ENCODE measurements at places on chromosomes 16 and 17. TPM values are rescaled to one million over a fixed set of nuclear protein-coding genes. Genes with fewer than 3 reads are reported as not detected.

DNA sequence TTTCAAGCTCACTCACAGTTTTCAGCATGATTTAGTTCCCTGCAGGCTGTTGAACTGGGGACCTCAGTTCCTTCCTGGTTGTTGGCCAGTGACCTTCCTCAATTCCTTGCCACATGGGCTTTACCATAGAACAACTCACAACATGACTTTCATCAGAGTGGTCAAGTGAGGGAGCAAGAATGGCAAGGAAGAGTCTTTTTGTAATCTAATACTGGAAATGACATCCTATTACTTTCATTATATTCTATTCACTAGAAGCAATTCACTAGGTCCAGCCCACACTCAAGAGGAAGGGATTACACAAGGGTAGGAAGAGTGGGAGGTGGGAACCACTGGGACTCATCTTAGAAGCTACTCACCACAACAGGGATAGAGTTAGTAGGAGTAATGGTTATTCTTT, 57.6 kb downstream of the SYT17 start:
- DNase-seq = no peak

DNA sequence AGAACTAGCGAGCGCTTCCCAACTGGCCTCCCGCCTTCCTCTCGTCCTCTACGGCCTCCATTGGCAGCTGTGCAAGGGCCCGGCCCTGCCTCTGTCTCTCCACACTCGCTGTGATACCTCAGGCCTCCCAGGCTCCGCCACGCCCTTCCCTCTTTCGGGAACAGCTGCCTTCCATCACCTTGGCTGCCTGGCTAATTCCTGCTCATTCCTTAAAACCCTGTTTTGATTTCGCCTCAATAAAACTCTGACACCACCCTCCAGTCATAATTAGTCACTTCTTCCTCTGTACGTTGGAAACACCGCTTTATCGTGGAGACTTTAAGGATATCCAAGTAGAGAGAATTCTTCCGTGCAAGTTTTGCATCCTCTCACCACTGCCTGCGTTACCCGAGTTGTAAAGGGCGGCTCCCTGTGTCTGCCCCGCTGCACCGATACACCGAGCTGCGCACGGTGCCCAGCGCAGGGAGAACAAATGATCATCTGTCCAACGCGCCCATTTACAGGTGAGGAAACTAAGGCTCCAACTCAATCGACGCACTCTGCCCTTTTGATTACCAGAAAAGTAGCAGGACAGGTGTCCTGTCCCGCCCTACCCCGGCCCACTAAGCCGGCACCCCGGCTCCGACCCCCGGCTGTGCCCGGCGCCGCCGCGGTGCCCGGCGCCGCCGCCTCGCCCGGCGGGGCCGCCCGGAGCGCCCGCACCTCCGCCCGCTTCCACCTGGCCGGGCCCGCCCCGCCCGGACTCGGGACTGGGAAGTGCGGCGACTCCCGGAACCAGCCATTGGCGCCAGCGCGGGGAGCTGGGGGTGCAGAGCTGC, 139.7 kb downstream of the SEC14L1 start:
- DNase-seq = no peak

Gene NAGPA
- total RNA-seq = 18.6 TPM

Gene SHISA6
- not detected for total RNA-seq

Gene ZNF500
- total RNA-seq = 10.3 TPM

DNA sequence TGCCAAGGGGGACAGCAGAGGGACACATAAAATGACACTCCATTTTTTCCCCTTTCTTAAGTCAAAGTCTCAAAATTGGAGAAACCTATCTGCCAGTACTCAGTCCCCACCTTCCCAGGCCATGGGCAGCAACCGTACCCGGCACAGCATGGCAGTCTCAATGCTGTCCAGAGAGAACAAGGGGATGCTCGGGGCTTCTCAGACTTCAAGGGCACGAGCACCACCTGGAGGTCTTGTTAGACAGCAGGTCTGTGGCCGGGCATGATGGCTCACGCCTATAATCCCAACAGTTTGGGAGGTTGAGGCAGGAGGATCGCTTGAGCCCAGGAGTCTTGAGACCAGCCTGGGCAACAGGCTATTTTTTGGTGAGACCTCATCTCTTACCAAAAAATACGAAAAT, 3.2 kb downstream of the DNAH17 start:
- no peak for DNase-seq

DNA sequence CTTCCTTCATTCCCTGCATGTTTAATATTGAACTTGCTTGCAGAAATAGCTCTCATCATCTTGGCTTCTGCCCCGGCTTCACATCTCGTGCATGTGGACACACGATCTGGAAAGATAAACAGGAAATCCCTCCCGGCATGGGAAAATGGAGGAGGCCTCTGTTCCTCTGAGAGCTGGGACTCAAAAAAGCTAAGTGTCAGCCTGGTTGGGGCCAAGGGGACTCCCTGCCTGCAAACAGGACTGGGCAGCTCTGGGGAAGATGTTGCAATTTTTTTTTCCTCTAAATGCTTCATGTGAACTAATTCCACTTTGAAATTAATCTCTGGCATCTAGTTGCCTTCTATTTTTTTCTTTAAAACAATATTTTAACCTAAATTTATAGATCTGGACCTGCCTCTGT, 24.8 kb downstream of the ITPRIPL2 start:
- DNase-seq = no peak

Gene ITGA2B
- total RNA-seq = 1.8 TPM

DNA sequence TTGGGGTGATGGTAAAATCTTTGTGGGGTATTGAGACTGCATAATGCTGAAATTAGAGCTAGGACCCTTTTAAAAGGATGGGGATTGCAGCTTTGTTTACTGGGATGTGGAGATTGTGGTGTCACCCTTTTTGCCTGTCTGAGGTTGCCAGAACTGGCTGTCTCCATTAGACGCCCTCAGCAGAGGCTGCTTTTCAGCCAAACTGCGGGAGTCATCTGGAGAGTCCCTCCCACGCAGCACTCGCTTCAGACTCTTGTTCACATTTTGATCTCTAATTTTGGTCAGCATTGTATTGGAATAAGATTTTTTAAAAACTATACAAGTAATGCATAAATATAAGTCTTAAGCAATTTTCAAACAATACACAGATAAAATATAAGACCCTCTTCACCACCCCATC, 27.9 kb upstream of the JPT2 start:
- DNase-seq = no peak

GRCh38 chr16:17233318-17234002, 237.3 kb downstream of the XYLT1 start:
- no peak for DNase-seq

- no peak for DNase-seq
Measured at GRCh38 chr17:16986391-16986790, 14.5 kb upstream of the TNFRSF13B start.

- no peak for DNase-seq
Measured at GRCh38 chr17:18185391-18185790, 1.8 kb downstream of the ALKBH5 start.

Gene WSCD1
- 0.11 TPM for total RNA-seq

Gene KRT37
- total RNA-seq = not detected

DNA sequence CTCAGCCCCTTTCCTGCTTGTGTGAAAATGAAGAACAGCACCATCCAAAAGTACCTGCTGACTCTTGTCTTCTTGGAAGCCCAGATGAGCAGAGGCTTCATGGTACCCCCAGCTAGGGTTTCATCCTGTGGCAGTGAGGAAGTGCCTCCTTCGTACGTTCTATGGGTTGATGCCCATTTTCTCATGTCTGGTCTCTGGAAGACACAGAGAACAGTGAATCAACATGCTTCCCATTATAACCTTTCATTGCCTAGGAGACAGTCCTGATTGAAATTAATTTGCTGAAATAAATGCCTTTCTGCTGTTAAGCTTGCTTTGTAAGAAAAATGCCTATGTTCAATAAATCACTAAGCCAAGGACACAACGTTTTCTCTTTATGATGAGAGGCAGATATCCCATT, 36.5 kb downstream of the RCVRN start:
- DNase-seq = no peak

Gene KCNAB3
- 11.4 TPM for total RNA-seq

DNA sequence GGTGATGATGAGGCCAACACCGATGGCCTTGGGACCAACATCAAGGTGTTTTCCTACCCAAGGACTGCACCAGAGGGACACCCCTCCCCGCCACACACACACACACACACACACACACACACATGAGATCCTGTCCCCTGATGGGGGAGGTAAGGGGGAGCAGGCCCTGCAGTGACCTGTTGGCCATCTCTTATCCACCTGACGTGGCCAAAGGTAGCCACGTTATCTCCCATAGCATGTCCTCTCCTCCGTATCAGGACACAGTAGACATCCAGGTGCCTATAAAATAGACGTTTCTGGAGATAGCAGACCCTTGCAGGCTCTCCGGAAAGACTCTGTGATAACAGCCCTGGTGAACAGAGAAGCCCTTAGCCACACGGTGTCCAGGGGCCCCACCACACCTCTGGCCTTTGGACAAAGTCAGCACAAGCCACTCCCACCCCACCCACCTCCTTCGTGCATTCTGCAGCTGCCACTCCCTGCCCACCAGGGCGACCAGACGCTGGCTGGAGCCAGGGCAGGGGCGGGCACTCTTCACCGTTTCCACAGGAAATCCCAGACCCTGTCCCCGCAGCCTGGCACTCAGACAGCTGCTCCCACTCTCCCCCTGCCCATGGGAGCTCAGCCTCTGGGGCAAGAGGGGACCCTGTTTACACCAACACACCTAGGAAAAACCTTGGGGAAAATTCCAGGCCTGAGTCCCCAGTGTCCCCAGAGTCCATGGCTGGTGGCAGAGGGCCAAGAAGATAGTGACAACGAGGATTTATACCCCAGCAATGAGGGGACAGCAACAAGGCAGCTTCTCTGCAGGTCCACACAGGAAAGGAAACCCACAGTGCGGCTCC, 15.4 kb upstream of the ENPP7 start:
- no peak for DNase-seq

GRCh38 chr17:53353919-53354351, 468.8 kb upstream of the KIF2B start:
- DNase-seq = no peak

Gene KRT16
- not detected for total RNA-seq

- no peak for DNase-seq
Measured at GRCh38 chr17:50662632-50663225, 28.0 kb downstream of the ABCC3 start.

DNA sequence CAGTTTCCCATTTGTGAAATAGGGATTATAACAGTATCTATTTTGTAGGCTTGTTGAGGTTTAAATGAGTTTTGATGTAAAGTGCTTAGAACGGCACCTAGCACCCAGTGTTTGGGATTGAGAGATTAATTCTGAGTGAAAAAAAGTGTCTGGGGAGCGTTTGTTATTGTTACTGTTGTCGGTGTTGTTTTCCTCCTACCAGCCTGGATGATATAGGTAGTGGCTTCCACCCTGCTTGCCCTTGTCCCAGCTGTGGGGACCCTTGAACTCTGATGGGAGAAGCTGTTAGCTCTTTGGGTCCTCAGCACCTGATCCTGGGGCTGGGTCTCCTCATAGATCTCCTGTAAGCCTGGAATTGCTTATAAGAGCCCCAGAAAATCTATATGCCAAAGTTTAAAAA, 4.9 kb downstream of the FMNL1 start:
- no peak for DNase-seq

Gene SULT1A3
- 7.6 TPM for total RNA-seq

DNA sequence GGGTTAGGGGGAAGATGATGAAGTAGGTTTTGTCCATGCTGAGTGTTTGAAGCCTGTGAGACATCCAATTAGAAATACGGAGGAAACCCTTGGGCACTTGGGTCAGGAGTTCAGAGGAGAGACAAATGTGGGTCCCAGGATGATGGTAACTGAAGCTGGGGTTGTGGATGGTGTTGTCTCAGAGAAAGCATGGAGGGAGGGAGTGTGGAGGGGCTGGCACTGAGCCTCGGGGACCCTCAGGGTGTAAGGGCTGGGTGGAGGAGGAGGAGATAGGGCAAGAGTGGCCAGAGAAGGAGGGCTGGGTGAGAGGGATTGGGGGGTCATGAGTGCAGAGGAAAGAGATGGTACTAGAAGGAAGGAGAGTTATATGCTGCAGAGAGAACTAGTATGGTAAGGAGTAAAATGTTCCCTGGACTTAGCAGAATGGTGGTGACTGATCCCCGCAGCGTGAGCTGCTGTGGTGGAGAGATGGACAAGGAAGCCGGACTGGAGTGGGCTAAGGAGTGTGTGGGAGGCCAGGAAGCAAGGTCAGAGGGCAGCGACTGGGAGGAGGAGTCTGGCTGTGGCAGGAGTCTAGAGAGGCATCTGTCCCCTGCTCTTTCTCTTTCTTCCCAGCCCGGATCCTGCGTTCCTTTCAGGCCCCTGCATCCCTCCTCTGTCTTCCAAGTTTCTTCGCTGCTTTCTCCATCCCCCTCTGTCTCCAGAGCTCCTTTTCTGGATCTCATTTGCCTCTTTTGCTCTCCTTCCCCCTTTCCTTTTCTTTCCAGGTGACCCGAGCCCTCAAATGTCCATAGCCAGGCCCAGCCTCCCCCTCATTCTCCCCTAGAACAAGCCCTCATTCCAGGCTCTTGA, 3.9 kb upstream of the COL1A1 start:
- no peak for DNase-seq
